Activated CD4-positive, alpha-beta T cell treated with anti-CD3 and anti-CD28 coated beads, Interleukin-2, amount 10 ng/mL, durations not matched to agents 7 days and 5 days (primary cell): ENCODE measurements at places on chromosomes 2 and 18. TPM values are rescaled to one million over a fixed set of nuclear protein-coding genes. Genes with fewer than 3 reads are reported as not detected.

- peaks cover 3% of the 10 kb centered on the region for H3K4me1 ChIP-seq
- no peak overlapping the region for H3K27ac ChIP-seq
- H3K36me3 ChIP-seq, result no peaks in the 10 kb centered on the region
- H3K27me3 ChIP-seq, result peaks cover 23% of the 10 kb centered on the region
- DNase-seq, result no peak
Measured at GRCh38 chr2:205765151-205765550, 82.8 kb downstream of the NRP2 start.

Gene FEV
- not detected for total RNA-seq

DNA sequence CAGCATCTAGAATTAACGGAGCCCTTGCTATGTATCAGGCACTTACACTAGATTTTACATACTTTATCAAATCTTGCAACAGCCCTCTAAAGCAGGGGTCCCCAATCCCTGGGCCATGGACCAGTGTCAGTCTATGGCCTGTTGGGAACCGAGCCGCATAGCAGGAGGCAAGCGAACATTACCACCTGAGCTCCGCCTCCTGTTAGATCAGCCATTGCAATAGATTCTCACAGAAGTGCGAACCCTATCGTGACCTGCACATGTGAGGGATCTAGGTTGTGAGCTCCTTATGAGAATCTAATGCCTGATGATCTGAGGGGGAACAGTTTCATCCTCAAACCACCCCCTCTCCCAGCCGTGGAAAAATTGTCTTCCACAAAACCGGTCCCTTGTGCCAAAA is 13.4 kb downstream of the DNAJB2 start:
- no peaks in the 10 kb centered on the region for H3K36me3 ChIP-seq
- H3K27ac ChIP-seq, result no peak overlapping the region
- H3K4me3 ChIP-seq, result no peak overlapping the region
- peaks cover 22% of the 10 kb centered on the region for H3K4me1 ChIP-seq
- no peak for DNase-seq
- H3K27me3 ChIP-seq, result peaks cover 7% of the 10 kb centered on the region

Gene RAB6C
- total RNA-seq, result not detected

GRCh38 chr2:134189009-134189720 is 64.7 kb upstream of the MGAT5 start:
- H3K27me3 ChIP-seq, result no peaks in the 10 kb centered on the region
- no peak overlapping the region for H3K27ac ChIP-seq
- DNase-seq, result no peak
- peaks cover 36% of the 10 kb centered on the region for H3K4me1 ChIP-seq
- H3K36me3 ChIP-seq, result peaks cover 31% of the 10 kb centered on the region

Gene HMSD
- total RNA-seq, result 0.94 TPM

Gene INO80C
- 18.9 TPM for total RNA-seq

DNA sequence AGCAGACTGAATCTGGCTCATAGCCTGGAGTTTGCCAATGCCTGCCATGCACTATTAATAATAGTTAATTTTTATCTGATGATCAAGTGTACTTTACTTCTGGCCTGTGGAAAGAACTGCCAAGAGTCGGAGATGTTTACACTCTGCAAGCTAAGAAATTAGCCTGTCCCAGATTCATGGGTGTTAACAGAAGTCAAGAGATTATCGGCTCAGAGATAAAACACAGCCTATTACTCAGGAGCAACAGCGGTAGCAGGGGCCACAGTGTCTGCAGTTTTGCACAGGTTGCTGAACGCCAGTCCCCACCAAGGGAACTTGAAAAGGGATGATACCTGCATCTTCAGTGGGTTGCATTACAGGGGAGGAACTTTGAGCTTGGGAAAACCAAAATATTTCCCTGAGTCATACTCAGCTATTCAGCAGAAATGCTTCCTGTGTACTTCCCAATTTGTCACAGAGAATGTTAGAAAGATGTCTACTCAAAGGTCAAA is 4.3 kb upstream of the ADI1 start:
- peaks cover 2% of the 10 kb centered on the region for H3K36me3 ChIP-seq
- H3K4me1 ChIP-seq, result peaks cover 20% of the 10 kb centered on the region
- no peak overlapping the region for H3K27ac ChIP-seq
- no peaks in the 10 kb centered on the region for H3K27me3 ChIP-seq

DNA sequence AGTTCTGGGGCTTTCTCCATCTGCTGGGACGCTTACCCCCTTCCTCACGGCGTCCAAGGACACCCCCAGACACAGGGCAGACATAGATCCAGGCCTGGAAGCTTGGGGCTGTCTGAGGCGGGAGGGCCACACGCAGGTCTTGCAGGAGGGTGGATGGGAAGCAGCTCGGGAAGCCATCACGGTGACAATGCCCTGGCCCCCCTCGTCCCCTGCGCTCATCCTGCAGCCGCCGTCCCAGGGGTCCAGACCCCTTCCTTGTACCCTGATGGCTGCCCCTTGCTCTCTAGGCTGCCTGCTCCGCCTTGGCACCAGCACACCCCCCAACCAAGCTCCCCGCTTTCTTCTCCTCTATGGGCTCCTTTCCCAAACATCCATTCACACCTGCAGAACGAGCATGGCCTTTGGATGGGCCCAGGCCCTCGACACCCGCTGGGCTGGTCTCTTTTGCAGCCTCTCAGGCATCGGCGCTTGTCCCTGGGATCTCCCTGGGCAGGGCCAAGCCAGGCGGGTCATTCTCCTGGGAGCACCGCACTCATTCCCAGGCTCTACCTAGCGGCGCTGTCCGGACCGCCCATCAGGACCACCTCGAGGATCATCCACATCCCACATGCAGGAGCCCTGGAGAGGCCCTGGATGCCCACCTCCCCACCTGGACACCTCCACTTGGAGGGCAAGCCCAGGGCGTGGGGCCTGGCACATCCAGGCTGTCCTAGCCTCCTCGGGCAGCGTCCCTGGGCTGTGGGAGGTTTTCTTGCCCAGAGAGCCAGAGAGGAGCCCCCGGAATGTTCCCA is 274.9 kb downstream of the NDUFA10 start:
- no peaks in the 10 kb centered on the region for H3K27me3 ChIP-seq
- no peak overlapping the region for H3K4me3 ChIP-seq
- H3K36me3 ChIP-seq, result no peaks in the 10 kb centered on the region
- DNase-seq, result no peak
- H3K4me1 ChIP-seq, result peaks cover 2% of the 10 kb centered on the region

Gene SKOR2
- total RNA-seq, result not detected

- H3K4me1 ChIP-seq, result no peaks in the 10 kb centered on the region
- H3K27me3 ChIP-seq, result no peaks in the 10 kb centered on the region
- H3K4me3 ChIP-seq, result no peak overlapping the region
- H3K27ac ChIP-seq, result no peak overlapping the region
- no peak for DNase-seq
Measured at GRCh38 chr18:79755496-79756142, 42.1 kb upstream of the KCNG2 start.

DNA sequence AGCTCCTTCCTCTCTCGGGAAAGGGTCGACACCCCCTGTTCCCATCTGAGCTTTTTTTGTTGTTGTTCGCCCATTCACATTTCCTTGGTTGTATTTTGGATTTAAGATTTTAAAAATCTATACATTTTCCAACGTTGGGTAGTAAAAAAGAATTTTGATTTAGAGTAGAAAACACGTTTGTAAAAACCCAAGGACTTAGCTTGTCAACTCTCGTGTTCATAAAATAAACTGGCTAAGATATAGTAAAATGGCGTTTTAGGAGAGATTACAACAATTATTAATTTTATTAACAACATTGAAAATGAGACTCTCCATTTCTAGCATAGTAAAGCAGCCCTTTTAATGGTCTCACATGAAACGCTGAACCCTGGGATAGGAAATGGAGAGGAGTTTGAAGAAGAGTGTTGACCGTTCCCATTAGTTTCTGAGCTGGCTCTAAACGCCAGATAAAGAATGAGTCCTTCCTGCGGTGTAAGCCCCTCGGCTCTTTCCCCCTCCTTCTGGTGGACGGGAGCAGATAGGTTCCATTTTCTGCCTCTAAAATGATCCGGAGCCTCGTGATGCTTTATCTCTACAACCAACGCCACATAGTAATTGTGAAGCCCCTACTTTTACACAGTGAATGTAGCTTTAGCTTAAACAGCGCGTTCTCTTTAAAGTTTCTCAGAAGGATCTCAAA is 24.0 kb upstream of the ZNF516 start:
- H3K36me3 ChIP-seq, result no peaks in the 10 kb centered on the region
- H3K4me1 ChIP-seq, result peaks cover 5% of the 10 kb centered on the region
- DNase-seq, result no peak
- H3K27ac ChIP-seq, result no peak overlapping the region
- peaks cover 53% of the 10 kb centered on the region for H3K27me3 ChIP-seq

DNA sequence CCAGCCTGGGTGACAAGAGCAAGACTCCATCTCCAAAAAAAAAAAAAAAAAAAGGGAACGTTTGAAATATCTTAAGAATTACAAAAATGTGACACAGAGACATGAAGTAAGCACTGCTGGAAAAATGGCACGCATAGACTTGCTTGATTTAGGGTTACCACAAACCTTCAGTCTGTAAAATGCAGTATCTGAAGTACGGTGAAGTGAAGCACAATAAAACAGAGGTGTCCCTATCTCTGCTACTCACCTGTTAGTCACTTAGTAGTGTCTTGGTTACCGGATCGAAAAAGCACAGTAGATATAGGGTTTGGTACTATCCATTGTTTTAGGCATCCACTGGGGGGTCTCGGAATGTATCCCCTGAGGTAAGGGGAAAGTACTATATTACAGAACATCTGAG is 11.6 kb upstream of the GREB1L start:
- H3K27me3 ChIP-seq, result peaks cover 2% of the 10 kb centered on the region
- DNase-seq, result no peak
- no peaks in the 10 kb centered on the region for H3K36me3 ChIP-seq
- no peak overlapping the region for H3K27ac ChIP-seq

- peaks cover 21% of the 10 kb centered on the region for H3K27me3 ChIP-seq
- H3K4me3 ChIP-seq, result no peak overlapping the region
- peaks cover 20% of the 10 kb centered on the region for H3K4me1 ChIP-seq
- no peak for DNase-seq
- H3K36me3 ChIP-seq, result peaks cover 3% of the 10 kb centered on the region
Measured at GRCh38 chr2:69309351-69310110, 77.5 kb downstream of the GFPT1 start.

DNA sequence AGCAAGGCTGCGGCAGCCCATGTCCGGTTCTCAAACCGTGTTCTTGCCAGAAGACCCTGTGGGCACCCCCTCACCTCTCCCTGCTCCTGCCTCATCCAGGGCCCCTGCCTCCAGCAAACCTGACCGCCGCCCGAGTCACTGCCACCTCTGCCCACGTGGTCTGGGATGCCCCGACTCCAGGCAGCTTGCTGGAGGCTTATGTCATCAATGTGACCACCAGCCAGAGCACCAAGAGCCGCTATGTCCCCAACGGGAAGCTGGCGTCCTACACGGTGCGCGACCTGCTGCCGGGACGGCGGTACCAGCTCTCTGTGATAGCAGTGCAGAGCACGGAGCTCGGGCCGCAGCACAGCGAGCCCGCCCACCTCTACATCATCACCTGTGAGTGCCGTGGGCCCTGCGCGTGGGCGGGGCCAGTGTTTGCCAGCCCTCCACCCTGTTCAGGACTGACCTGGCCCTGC is 32.2 kb downstream of the MTERF4 start:
- no peaks in the 10 kb centered on the region for H3K27me3 ChIP-seq
- no peaks in the 10 kb centered on the region for H3K36me3 ChIP-seq
- DNase-seq, result no peak
- no peaks in the 10 kb centered on the region for H3K4me1 ChIP-seq

GRCh38 chr2:189879716-189880081 is 95.4 kb downstream of the PMS1 start:
- H3K4me1 ChIP-seq, result peaks cover 7% of the 10 kb centered on the region
- no peak overlapping the region for H3K27ac ChIP-seq
- H3K36me3 ChIP-seq, result peaks cover 26% of the 10 kb centered on the region
- DNase-seq, result no peak
- peaks cover 4% of the 10 kb centered on the region for H3K27me3 ChIP-seq
